ENCODE measurements at places on chromosomes 7 and 10. TPM values are rescaled to one million over a fixed set of nuclear protein-coding genes. Genes with fewer than 3 reads are reported as not detected.

The ALDH18A1 gene
- 25.1 TPM for total RNA-seq

The ATP6V1F gene
- total RNA-seq: 165 TPM

The GSDME gene
- total RNA-seq: 2.3 TPM

The ZNF503 gene
- total RNA-seq: 7.4 TPM

The CABCOCO1 gene
- total RNA-seq: not detected

The ADRA2A gene
- 4.2 TPM for total RNA-seq

The NACAD gene
- total RNA-seq: 0.89 TPM

The NIPSNAP2 gene
- total RNA-seq: 44.1 TPM

The PNLIP gene
- not detected for total RNA-seq

The OR2A14 gene
- not detected for total RNA-seq

The CUZD1 gene
- 0.88 TPM for total RNA-seq

The KCNK18 gene
- total RNA-seq: not detected

Data from lower leg skin (tissue), 4 donors.